ENCODE measurements at places on chromosomes 6 and 20. TPM values are rescaled to one million over a fixed set of nuclear protein-coding genes. Genes with fewer than 3 reads are reported as not detected.

DNA sequence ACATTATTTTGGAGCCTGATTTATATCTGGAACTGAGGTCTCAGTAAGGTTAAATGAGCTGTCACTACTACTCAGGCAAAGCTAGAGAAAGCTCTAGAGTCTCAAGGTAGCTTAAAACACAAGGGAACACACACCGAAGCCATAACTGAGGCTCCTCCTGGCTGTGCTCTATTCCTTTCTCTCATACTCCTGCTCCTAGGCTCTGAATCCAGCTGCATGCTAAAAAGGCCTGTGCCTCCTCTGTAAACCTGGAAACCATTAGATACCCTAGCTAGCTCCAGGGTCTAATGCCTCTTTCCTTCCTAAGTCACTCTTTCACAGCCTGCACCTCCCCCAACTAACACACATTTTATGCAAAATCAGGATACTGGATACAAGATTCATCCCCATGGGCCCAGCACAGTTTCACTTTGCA is 17.1 kb downstream of the RIPOR2 start:
- DNase-seq: no peak

DNA sequence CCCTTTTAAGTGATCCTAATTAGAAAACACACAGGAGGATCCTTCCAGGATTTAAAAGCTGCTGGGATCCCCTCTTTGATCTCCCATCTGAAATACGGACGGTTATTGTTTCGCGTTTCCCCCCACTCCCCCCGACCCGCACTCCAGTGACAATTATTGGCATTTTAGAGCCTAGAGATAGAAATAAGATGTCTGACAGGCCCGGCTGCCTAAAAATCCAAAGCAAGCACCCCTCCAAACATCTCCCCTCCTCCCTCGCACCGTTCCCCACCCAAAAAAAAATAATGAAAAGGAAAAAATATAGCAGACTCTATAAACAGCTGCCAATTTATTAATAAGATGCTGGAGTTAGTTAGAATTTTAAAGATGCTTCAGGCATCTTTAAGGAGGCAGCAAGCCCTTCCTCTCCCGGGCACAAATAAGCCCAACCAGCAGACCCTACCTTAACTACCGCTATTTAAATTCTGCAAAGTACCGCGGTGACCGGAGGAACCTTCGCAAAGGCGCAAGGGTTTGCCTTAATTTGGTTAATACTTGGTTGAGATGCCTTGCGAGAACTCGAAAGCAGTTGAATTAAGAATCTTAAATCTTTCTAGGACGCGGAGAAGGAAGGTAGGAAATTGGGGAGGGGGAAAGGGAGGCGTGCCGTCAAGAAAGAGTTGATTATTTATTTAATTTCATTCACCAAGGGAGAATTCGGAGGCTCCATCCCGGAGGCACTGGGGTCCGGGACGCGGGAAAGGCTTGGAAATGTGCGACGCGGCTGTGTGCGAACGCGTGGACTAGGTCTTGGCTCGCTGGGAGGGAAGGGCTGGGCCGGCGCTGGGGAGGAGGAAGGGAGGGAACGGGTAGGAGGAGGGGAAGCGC is 1.5 kb upstream of the ISM1 start:
- peak; percentile 24 for DNase-seq

DNA sequence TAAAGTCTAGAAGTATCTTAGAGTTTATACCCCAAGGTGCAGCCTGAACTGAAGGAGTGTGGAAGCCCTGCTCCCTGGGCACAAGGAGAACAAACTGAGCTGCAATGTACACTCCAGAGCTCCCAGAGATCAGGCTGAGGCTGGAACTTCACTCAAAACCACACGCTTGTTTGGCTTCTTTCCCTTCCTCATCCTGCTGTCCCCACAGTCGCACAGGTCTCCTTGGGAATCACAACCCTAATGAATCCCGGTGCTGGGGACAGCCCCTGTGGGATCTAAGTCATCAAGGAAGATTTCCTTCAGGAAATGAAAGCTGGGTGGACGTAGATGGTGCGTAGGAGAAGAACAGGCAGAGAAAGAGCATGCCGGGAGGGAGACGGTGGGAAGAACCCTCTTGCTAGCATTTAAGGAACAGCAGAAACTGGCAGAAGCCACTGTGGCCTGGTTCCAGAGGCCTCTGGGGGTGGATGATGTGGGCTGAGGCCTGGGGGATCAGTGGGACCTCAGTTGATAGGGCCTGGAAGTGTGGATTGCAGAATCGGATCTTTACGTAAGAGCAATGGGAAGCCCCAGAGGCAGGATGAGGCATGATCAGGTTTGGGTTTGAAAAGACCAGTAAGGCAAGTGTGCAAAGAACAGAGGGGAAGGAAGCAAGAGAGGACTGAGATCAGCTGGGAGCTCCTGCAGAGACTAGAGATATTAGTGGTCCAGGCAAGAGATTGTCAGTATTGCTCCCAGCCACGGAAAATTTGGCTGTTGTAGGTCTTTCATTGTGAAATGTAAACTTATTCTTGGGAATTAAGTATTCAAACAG is 21.4 kb downstream of the CYP24A1 start:
- no peak for DNase-seq

DNA sequence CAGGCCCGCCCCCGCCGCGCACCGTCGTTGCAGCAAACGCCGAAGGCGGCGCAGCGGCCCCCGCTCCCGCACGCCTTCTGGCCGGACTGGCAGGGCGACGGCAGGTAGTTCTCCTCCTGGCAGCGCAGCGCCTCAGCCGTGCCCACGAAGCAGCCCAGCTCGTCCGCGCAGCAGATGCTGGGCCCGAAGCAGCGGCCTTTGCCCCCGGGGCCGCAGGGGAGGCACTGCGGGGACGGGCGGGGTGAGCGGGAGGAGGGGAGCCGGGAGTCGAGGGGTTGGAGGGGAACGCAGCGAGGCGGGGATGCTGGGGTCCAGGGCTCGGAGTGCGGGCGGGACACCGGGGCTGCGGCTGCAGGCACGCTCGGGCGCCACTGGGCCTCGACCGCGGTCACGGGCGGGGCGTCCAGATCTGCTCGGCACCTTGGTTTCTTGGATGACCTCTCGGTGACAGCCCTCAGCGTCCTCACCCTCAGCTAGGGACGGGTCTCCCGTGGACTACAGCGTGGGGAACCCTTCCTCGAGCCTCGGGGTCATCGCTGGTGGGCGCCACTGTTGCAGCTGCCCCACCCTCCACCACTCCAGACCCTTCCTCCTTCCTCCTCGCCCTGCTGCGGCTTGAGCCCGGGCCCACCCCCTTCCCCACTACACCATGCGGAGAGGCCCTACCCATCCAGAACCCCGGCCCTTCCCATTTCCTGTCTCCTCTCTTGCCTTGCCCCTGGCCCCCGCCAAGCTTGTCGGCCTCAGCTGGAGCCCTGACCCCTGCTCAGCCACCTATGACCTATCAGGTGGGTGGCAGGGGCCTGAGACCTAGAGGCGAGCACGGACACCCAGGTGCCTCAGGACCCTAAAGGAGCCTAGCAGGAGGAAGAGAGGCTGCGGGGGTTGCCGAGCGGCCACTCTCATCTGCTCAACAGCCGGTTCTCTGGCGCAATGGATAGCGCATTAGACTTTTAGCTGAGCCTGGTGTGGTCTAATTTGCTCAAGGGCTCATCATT is 1.3 kb downstream of the AVP start:
- DNase-seq: no peak

GRCh38 chr20:53302695-53303412 is 290.8 kb downstream of the ZNF217 start:
- DNase-seq: no peak

DNA sequence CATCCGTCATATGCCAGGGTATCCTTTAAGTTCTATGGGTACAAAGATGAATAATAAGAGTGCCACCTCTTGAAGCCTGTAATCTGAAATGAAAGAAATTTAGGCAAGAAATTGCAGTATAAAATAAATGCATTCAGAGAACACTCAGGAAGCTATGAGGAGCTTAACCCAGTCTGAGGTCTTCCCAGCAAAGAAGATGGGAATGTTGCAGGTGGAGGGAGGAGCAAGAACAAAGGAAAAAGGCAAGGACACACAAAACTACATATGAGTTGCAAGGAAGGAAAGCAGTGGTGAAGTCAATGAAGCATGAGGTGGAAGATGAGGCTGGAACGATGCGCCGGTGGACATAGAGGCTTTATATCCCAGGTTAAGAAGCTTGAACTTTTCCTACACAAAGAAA is 67.0 kb upstream of the DST start:
- no peak for DNase-seq

- no peak for DNase-seq
These were observed at the start of gene CCHCR1 for GRCh38 chr6:31157513-31158139. Gene CCHCR1, minus strand, starts transcription at chr6:31157802. Its CDS starts 202 bp downstream, at chr6:31157600.

- no peak for DNase-seq
These were observed 62.3 kb downstream of the ADGRB3 start for GRCh38 chr6:68697394-68697793.

- no peak for DNase-seq
These were observed 232.9 kb downstream of the EPM2A start for GRCh38 chr6:145502416-145502815.

GRCh38 chr6:118771253-118771652 is 119.9 kb upstream of the CEP85L start:
- DNase-seq: no peak

DNA sequence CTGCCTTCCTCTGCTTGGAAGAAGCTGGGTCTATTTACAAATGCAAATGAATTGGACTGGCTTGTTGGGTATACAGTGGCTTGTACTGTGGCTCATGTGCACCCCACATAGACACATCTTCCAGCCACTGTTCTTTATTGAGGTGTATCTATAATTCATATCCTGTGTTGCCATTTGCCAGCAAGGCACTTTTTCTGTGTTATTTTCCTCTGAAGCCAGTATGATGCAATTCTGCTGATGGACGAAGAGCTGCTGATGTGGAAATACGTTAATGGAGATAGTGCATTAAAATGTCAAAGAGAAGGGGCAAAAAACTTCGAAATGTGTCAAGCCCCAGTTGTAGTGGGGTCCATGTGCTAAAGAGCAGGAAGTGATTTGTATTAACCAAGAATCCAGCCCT is 167.5 kb downstream of the TMEM242 start:
- no peak for DNase-seq

- no peak for DNase-seq
These were observed 22.8 kb downstream of the FYN start for GRCh38 chr6:111850295-111850937.

DNA sequence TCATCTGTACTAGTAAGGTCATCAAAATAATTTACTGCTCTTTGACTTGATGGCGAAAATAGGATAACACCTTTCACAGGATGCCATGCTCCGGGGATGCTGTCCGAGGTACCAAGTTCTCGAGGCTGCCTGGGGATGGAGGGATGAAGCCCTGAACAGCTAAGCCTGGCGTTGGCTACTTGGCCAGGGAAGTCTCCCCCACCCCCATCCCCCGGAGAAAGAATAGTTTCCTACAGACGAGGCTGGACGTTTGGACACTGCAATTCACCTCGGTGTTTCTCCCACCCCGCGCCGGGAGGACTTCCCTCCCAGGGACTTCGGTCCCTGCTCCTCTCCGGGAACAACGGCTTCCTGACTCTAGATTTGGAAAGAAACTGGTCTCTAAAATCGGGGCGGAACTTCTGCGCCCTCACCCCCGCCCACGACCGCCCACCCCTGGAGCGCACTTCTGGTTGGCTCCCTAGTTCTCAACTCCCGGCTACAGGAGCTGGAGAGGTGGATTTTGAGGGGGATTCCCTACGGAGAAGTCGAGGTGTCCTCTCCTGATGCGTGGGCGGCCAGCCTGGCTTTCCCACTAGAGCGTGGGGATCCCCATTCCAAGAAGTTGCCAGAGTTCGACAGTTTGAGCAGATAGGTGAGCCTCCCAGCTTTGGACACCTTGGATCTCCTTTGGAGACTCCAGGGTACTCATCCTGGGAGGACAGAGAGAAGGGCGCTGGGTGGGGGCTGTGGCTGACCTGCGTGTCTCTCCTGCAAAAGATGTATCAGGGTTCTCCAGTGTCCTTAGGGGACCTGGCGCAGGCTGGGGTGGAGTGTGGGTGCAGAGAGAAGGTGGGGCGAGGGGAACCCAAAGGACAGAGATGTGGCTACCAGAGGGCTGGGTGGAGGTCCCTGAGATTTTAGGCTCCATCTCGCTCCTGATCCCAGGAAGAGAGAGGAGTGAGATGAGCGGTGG is 1.1 kb downstream of the PCSK2 start:
- DNase-seq: no peak

DNA sequence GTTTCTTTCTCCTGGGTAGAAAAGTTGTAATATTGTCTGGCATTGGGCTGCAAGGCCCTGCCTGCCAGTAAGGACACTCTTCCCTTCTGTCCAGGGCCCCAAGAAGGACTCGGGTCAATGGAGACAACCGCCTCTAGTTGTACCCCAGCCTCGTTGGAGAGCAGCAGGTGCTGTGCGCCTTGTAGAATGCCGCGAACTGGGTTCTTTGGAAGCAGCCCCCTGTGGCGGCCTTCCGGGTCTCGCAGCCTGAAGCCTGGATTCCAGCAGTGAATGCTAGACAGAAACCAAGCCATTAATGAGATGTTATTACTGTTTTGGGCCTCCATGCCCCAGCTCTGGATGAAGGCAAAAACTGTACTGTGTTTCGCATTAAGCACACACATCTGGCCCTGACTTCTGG is 37.0 kb downstream of the PLCG1 start:
- peak; percentile 9 for DNase-seq

GRCh38 chr20:14744723-14745122 is 407.3 kb upstream of the FLRT3 start:
- DNase-seq: no peak

GRCh38 chr6:34071884-34072379 is 74.0 kb downstream of the GRM4 start:
- no peak for DNase-seq

DNA sequence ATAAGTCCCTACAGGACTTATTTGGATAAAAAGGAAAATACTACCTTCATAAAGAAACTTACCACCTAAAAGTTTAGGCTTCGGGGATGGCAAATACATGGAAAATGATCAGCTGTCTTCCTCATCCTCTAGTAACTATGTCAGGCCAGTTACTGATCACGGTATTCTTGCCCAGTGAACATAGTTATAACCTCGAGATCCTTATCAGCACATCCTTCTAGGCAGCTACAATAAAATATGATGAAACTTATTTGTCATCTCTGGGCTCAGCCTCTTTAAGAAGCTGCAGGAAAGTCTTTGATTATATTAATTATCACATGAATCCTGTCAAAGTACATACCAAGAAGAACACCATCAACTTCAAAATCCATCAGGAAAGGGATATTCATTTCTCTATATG is 41.8 kb downstream of the SF3B5 start:
- DNase-seq: no peak

DNA sequence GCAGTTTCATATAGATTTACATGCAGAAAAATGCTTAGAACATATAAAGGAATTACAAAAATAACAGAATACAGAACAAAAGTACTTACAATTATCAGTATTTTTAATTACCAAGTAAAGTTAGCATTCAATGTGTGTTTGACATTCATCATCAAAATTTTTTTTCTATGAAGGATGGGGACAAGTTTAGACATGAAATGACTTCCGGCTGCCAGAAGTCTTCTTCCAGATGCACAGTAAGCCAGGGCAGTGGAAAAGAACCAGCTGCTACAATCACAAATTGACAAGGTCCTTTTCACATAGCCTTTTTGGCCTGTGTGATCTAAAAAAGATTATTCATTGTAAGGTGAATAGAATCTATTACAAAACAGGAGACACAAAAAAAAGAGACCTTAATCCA is 73.8 kb downstream of the HUS1B start:
- no peak for DNase-seq

The GGTLC1 gene
- total RNA-seq: not detected

The DEFB126 gene
- not detected for total RNA-seq

The FAM83B gene
- 0.38 TPM for total RNA-seq

The FOXF2 gene
- total RNA-seq: 0.31 TPM

The SF3B5 gene
- total RNA-seq: 168 TPM

The SNAI1 gene
- total RNA-seq: 0.61 TPM
